HS-5 (cell line): ENCODE measurements at places on chromosomes 4 and X.

- no peak for DNase-seq
Measured at GRCh38 chrX:9875801-9876200, 89.6 kb downstream of the SHROOM2 start.

GRCh38 chr4:151876381-151876988, 115.7 kb upstream of the GATB start:
- no peak for DNase-seq

GRCh38 chrX:150854856-150855255, 43.6 kb downstream of the CD99L2 start:
- DNase-seq, result no peak

DNA sequence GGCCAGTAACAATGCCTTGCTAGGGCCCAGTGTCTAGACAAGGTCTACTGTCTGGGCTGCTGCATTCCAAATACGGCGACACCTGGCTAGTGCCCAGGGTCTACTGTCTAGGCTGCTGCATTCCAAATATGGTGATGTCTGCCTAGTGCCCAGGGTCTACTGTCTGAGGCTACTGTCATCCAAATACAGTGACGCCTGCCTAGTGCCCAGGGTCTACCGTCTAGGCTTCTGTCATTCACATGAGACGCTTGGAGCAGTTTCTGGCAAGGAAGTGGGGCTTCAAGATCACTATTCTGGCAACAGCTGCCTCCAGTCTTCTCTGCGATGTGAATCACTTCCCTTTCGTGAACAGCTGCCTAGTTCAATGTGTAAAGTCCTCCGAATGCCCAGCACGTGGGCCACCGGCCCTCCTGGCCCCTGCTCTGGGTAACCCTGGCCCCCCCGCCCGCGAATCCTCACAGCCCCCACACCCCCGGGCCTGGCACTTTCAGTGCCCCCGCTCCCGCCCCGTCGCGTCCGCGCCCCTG, 12.7 kb downstream of the ACOX3 start:
- peak; percentile 15 for DNase-seq

GRCh38 chrX:36241397-36241796, 321.9 kb downstream of the CFAP47 start:
- DNase-seq, result no peak

DNA sequence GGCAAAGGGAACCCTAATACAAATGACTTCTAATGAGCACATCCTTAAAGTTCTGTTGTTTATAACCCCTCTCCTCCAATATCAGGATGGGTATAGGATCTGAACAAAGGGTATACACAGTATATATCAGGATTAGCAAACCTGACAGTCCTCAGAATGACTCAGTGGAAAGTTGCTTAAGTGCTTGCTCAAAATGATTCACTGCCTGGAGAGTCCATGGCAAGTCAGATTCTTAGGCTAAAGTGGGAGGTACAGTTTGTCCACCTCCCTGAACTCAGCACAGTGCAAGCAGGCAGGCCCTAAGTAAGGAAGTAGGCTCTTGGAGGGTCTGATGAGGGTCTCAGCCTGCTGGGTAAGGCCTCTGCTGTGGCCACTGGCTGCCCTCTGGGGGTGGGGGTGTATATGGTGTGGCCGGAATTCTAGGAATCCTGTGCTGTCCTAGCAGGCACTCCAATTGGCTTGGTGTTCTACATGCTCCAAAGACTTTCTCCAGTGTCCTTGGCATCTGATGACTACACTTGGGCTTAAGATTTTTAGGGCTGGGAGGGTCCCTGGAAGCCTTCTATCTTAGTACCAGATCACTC, 54.3 kb downstream of the CHRDL1 start:
- no peak for DNase-seq

- no peak for DNase-seq
Measured at GRCh38 chr4:82792912-82793649, 5.5 kb downstream of the SCD5 start.
